ENCODE measurements at places on chromosomes 12 and 14.

DNA sequence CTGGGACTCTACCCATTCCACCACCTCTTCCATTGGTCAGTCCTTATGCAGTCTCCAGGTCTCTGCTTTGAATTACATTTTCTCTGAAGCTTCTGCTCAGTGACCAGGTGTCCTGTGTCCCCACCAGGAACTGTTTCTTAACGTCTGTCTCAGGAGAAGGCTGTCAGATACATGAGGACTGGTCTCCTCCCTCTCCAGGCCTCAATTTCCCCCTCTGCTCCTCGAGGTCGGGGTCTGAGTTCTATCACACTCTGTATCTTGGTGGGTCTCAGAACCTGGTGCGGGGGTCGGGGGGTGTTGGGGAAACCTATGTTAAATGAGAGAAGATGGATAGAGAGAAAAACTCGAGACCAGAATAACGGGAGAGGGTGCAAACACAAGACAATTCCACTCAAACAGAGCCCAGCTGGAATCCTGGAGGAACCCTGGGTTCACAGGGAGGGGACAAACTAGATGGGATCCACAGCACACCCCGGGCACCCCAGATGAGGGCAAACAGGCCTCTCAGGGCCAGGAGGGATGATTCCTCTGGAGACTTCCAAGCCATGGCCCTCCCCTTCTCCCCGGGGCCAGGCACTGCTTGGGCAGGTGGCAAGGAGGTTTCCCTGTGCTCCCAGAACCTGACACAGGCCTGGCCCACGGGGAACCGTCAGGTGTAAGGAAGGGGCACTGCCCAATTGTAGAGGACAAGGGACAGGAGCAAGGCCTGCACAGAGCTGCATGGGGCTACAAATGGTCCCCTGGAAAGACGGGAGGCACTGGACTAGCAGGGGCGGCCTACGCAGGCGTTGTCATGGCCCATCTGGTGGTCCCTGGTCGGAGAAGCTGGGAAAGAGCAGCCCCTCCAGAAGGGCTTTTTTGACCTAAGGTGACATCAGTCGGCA lies 313.2 kb upstream of the DIO3 start:
- H3K27me3 ChIP-seq = peaks cover 8% of the 10 kb centered on the region
- H3K36me3 ChIP-seq = no peaks in the 10 kb centered on the region
- DNase-seq = no peak
- H3K4me3 ChIP-seq = no peak overlapping the region

- H3K27ac ChIP-seq = no peak overlapping the region
- H3K27me3 ChIP-seq = peaks cover 36% of the 10 kb centered on the region
- DNase-seq = no peak
- H3K4me3 ChIP-seq = no peak overlapping the region
- peaks cover 28% of the 10 kb centered on the region for H3K4me1 ChIP-seq
Observed at GRCh38 chr12:57850854-57851430, 4.4 kb upstream of the CTDSP2 start.

DNA sequence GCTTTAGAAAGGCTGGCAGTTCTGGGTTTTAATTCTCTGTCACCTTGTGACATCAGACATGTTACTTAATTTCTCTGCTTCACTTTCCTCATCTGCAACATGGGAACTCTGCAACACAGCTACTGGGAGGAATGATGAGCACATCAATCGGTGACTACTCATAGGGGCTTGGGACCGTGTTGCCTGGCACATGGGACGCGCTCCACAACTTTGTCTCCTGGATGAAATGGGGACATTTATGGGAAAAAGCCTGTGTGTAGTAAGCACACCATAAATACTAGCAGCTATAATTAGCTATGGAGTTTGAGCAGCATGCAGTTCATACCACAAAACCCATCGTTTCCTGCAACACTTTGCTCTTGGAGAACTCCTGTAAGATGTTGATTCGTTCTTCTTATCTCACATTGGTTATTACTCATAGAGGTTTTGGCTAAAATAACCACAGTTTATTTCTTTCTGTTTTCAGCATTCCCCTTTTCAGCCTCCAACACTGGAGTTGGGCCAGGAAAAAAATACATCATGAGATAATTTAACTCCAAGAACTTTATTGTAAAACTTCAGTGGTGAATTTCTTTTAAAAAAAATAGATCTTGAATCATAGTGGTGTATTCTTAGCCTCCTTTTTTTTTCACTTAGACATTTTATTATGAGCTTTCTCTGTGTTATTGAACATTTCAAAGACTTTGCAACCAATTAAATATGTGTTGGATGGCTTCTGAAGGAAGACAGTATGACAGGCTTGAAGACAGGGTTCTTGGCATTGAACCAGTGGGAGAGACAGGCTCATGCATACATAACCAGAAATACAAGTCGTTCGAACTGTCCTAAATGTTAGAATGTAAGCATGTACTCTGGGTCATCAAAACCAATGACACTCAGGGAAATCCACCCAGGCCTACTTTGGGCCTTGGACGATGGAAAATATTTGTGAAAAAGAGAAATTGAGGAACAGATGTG lies 72.7 kb downstream of the RIN3 start:
- H3K36me3 ChIP-seq = peaks cover 46% of the 10 kb centered on the region
- H3K4me1 ChIP-seq = peaks cover 62% of the 10 kb centered on the region
- H3K27ac ChIP-seq = peak overlapping the region; percentile 75

DNA sequence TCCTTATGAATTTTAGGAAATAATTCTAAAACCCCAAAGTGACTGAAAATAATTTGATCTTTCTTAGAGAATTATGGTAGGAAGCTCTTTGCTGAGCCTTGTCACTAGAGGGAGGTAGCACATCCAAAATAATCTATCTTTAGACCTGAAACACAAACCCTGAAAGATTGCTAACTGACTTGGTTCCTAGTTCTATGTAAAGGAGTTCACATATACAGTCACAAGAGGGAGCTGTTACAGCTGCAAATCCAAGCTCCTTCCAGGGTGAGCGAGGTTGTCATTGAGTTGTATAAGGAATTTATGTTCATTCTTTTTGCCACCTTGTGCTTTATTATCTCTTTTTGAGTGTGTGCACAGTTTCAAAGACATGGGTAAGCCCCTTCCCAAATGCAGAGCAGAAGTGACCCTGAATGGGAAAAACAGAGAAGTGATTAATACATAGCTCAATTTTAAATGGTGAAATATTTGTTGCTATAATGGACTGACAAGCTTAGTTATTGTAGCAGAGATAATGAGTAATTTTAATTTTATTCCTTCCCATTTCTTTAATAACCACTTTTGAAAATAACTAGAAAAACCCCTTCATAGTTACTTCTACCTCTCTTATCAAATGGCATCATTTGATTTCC lies 387.9 kb downstream of the DAD1 start:
- H3K4me3 ChIP-seq = no peak overlapping the region
- H3K27me3 ChIP-seq = peaks cover 32% of the 10 kb centered on the region
- no peak for DNase-seq
- no peak overlapping the region for H3K27ac ChIP-seq
- no peaks in the 10 kb centered on the region for H3K36me3 ChIP-seq
- no peaks in the 10 kb centered on the region for H3K4me1 ChIP-seq

GRCh38 chr12:69070319-69071090 lies 137.5 kb upstream of the CPM start:
- no peak overlapping the region for H3K4me3 ChIP-seq
- no peak overlapping the region for H3K27ac ChIP-seq
- H3K27me3 ChIP-seq = peaks cover 6% of the 10 kb centered on the region
- no peaks in the 10 kb centered on the region for H3K36me3 ChIP-seq

- peaks cover 10% of the 10 kb centered on the region for H3K4me1 ChIP-seq
- H3K27ac ChIP-seq = no peak overlapping the region
- no peaks in the 10 kb centered on the region for H3K36me3 ChIP-seq
- H3K4me3 ChIP-seq = no peak overlapping the region
- no peak for DNase-seq
Observed at GRCh38 chr12:25283006-25283405, 32.3 kb upstream of the KRAS start.

GRCh38 chr14:99630202-99630601 lies 14.7 kb upstream of the HHIPL1 start:
- no peak overlapping the region for H3K27ac ChIP-seq
- no peak for DNase-seq
- no peaks in the 10 kb centered on the region for H3K36me3 ChIP-seq
- peaks cover 19% of the 10 kb centered on the region for H3K27me3 ChIP-seq

DNA sequence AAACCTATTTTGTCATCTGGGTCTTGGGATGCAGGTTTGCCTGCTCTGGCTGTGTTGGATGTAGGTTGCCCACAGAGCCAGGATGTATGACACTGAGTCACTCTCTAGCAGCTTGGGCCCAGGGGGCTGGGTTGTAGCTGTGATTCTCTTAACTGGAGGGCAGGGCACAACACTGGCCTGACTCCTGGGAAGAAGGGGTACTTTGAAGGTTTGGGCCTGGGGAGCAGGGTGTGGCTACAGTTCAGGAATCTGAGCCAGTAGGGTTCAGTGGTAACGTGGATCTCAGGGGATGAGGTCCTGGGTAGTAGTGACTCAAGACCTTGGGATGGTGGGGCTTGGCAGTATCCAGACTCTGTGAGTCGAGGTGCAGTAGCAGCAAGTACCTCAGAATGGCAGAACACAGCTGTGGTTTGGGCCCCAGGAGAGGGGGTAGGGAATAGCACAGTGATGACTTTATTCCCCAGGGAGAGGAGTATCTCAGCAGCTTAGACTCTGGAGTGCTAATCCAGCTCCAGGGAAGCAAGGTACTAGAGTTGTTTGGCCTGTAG lies 25.7 kb downstream of the TBC1D15 start:
- peak overlapping the region; percentile 60 for H3K27ac ChIP-seq
- no peak overlapping the region for H3K4me3 ChIP-seq
- DNase-seq = no peak
- peaks cover 36% of the 10 kb centered on the region for H3K4me1 ChIP-seq

- H3K27ac ChIP-seq = no peak overlapping the region
- no peak overlapping the region for H3K4me3 ChIP-seq
- H3K27me3 ChIP-seq = no peaks in the 10 kb centered on the region
Observed at GRCh38 chr12:91099836-91100235, 11.5 kb downstream of the LUM start.

DNA sequence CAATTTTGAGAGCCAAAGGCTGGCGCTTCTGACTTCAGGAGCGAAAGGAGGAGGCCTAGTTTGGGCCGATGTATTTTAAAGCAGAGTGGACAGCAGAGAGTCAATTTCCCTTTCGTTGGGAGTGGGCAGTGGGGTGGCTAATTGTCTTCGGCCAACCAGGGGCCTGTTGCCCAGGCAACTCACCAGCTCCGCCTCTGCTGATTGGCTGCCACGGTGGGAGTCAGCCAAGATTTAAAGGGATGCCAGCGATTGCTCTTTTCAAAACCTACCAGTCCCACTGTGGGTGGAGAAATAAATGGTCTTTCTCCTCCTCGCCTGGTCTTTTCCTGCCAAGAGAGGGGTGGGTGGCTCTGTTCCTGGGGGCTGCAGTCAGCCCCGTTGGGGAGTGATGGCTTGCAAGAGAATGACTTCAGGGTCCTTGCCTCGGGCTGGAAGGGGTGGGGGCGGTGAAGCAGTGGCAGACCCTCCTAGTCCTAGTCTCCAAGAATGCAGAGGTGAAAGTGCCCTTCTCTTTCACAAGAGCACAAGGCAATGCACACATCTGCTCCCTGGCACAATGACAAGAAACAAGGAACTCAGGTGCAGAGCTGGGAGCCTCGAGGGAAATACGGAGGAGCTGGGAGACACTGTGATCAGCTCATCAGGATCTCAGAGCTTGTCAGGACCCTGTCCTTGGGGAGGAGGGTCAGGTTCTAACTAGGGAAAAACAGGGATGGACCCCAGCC lies 37.7 kb downstream of the RASAL1 start:
- H3K27ac ChIP-seq = peak overlapping the region; percentile 89
- H3K27me3 ChIP-seq = no peaks in the 10 kb centered on the region
- no peak for DNase-seq
- peak overlapping the region; percentile 46 for H3K4me3 ChIP-seq
- peaks cover 49% of the 10 kb centered on the region for H3K36me3 ChIP-seq

DNA sequence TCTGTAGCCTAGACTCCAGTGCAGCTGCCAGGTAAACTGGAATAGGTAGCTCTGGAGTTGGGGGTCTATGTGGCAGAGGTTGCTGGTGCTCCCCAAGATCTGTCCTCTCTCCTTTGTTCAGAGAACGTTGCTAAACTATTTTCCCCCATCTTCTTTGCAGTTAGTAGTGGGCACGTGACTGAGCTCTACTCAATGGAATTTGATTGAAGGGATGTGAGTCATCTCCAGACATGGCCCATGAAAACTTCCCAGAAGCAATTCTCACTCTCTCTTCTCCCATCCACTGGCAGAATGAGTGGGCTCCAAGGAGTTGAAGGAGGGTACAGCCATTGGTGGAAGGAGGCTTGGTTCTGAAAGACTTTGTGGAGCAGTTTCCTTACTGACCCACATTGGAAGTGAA lies 44.0 kb downstream of the PAH start:
- no peaks in the 10 kb centered on the region for H3K4me1 ChIP-seq
- no peak overlapping the region for H3K27ac ChIP-seq
- H3K27me3 ChIP-seq = peaks cover 6% of the 10 kb centered on the region
- no peak overlapping the region for H3K4me3 ChIP-seq

DNA sequence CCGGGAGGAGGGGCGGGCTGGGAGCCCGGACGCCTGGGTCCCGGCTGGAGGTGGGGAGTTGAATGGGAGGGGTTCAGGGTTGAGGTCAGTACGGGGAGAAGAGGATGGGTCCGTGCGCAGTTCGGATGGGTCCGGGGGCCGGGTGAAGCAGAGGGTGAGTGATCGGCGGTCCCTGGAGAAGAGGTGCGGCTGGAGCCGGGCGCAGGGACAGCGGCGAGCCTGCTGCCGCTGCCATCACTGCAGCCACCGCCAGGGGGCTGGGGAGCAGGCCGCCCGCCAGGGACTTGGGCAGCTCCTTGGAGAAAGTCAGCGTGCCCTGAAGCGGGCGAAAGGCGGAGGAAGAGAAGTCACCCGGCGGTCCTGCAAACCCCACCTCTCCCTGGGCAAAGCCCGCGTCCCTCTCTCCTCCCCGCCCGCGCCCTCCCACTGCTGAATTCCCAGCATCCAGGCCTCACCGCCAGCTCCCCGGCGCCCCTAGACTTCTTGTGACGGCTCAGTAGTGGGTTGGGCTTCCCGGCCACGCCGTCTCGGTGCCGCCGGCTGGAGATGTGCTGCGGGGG lies 6.0 kb upstream of the GPR84 start:
- no peak for DNase-seq
- H3K4me3 ChIP-seq = peak overlapping the region; percentile 23
- peaks cover 21% of the 10 kb centered on the region for H3K4me1 ChIP-seq
- no peaks in the 10 kb centered on the region for H3K27me3 ChIP-seq
- no peaks in the 10 kb centered on the region for H3K36me3 ChIP-seq

DNA sequence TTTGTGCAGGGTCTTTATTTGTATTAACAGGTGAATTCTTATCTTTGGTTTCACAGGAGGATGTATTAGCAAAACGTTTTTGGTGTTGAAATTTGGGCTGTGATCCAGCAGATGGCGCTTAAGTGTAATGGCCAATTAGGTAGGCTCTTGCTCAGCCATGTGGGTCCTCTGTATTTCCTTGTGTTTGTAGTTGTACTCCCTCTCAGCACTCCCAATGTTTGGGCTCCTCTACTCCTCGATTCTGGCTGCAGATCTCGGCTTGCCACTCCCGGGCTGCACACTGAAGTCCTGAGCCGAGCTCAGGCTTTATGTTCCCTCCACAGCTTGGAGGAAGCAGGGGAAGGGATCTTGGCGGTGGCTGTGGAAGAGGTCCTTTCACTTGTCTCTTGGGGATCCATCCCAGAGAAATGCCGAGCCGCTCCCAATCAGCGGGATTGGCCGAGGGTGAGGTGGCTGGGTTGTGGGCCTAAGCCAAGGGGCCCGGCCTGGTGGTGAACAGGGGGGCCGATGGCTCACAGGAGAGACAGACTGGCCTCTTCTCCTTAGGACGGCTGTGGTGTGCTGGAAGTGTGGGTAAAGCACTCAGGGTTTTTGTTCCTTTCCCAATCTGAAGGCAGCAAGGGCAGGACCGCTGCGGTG lies 133.7 kb downstream of the AEBP2 start:
- H3K27me3 ChIP-seq = no peaks in the 10 kb centered on the region
- DNase-seq = no peak
- H3K4me3 ChIP-seq = no peak overlapping the region
- peaks cover 20% of the 10 kb centered on the region for H3K36me3 ChIP-seq
- no peak overlapping the region for H3K27ac ChIP-seq

Data from stimulated activated naive B cell treated with anti-CD40 and anti-IgM and Interleukin-4, amounts not matched to agents 10 μg/mL and 1 μg/mL and 100 μg/mL, for 72 hours (primary cell).